Kidney (tissue), 22 donors: ENCODE measurements at places on chromosomes 6 and 20.

GRCh38 chr6:81906041-81906440 is 153.6 kb upstream of the TENT5A start:
- no peak for DNase-seq

- DNase-seq, result no peak
Measured at GRCh38 chr20:62064770-62065673, 659 bp downstream of the TAF4 start.

DNA sequence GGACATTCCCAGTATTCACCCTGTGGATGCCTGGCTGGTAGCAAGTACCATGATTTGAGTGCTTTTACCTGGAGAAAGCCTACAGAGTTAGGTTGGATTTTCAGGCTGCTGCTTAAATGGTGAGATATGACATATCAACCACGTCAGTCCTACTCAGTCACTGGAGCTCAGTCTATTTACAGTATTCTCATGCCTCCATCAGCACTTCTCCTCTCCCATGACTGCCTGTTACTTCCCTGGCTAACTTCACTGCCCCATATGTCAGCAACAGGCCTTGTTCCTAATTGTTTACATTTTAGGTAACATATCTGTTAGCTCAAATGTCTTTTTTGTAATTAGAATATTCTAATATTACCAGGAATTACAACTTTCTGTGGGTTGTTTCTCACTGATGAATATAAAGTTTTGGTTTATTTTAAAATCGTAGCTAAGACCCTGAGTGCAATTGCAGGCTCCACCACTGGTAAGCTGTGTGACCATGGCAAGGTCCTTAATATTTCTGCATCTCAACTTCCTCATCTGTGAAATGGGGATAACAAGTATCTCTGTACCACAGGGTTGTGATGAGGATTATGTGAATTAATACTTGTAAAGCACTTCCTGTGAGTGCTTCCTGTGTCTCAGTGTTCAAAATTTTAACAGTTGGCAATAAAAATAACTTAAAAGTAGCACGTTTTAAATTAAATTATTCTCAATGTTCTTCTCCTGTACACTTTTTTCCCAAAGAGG is 54.3 kb downstream of the RNF144B start:
- no peak for DNase-seq

DNA sequence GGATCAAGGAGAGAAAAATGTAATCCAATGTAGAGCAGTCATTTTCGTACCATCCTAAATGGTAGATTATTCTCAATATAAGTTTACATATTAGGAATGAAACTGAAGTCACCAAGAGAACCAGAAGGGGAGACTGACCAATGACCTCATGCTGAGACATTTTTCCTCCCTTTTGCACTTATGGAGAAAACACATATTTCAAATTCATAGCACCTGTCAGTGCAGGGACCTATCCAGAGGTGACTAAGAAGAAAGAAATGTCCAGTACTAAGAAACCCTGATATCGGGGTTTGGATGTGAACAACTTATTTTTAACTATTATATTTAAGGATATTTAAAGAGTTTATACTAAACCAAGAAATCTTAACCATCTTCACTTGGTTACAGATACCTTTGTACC is 16.6 kb upstream of the LYRM2 start:
- no peak for DNase-seq

DNA sequence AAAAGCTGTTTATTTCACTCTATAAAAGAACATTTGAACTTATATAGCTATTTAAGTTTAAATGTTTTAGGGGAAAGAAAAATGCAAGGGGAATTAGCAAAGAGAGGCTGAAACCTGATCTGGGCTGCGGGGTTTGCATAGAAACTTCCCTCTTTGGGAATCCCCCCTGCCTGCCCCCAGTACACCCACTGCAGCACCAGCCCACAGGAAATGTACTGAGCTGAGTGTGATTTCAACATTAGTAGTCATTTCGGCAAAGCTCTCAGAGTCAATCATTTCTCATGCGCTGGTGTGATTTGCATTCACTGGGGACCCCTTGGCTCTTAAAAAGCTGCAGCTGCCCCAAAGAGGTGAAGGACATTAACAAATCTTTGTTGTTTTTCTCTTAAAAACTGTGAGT is 859.4 kb downstream of the MAFB start:
- DNase-seq, result no peak

DNA sequence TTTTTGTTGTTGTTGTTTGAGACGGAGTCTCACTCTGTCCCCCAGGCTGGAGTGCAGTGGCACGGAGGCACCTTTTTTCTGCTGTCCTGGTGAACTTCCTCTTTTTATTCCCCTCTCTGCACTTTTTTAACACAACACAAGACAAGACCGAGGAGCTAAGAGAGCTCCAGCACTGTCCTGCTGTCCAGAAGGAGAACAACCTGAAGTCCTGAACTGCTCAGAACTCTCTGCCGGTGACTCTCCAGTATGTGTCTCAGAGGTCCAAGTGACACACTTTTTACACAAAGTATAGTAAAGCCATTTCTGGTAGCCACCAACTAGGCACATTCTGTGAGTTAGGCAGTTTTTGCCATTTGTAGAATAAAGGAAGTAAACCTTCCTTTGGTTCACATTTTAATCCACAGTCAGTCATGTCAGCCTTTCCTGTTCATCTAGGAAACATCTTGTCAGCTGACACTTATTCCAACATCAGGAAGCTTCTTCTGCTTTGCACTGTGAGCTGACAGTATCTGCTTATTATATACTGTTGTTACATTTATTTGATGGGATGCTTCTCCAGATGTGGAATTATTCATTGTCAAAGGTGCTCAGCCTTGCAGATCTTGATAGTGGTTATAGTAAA is 28.1 kb upstream of the TXNDC5 start:
- DNase-seq, result no peak

- no peak for DNase-seq
Measured at GRCh38 chr6:636488-636887, 20.4 kb downstream of the HUS1B start.

- no peak for DNase-seq
Measured at GRCh38 chr6:48087448-48087847, 23.5 kb downstream of the PTCHD4 start.

GRCh38 chr6:109069746-109070145 is 24.9 kb downstream of the SESN1 start:
- DNase-seq, result no peak

GRCh38 chr20:53611449-53611894 is 17.8 kb upstream of the ZNF217 start:
- peak; percentile 49 for DNase-seq

DNA sequence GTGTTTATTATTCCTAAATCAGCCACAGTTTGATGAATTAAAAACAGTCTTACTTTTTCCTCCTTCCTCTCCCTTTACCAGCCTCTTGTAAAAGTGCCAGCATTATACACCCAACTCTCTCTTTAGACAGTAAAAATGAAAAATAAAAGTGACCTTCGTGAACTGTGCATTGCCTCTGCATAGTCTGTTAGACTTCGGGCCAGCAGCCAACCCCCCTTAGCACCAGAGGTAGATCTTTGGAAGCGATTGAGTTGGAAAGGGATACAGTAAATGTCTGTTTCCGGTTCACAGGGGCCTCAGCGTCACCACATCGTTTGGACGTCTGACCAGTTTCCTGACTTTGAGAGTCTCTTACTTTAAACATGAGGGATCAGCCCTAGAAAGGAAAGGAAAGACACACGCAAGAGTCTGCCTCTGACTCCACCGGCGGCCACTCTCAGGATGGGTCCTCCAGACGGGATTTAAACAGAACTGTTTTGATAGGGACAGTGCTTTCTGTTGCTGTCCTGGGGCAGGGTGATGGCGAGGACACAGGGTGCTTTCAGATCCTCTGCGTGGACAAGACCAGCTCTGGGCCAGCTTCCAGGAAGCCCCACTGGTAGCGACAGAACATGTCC is 206.6 kb upstream of the PREP start:
- peak; percentile 52 for DNase-seq

DNA sequence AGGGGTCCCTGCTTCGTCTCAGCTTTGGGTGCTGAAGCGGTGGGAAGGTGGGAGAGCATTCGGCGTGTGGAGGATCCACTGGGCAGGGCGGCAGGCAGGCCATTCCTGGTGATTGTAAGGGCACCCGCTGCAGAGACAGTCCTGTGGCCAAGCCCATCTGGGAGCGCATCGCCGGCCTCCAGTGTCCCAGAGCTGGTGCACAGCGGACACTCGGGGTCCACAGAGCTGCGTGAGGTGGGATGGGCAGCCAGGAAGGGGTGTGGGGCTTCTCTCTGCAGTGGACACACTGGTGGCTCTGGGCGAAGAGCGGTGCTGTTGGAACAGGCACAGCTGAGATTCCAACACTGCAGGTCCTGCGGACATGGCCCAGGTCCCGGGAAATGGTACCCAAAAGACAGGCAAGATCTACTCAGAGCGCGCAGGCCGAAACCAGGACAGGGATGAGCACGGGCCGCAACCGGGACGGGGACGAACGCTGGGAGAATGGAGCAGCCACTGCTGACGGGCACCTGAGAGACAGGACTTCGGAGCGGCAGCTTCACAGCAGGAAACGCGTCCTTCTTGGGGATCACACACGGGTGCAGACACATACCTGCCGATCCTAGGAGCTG is 188.2 kb downstream of the ERMARD start:
- no peak for DNase-seq

GRCh38 chr6:124190256-124190655 is 386.6 kb downstream of the NKAIN2 start:
- no peak for DNase-seq

DNA sequence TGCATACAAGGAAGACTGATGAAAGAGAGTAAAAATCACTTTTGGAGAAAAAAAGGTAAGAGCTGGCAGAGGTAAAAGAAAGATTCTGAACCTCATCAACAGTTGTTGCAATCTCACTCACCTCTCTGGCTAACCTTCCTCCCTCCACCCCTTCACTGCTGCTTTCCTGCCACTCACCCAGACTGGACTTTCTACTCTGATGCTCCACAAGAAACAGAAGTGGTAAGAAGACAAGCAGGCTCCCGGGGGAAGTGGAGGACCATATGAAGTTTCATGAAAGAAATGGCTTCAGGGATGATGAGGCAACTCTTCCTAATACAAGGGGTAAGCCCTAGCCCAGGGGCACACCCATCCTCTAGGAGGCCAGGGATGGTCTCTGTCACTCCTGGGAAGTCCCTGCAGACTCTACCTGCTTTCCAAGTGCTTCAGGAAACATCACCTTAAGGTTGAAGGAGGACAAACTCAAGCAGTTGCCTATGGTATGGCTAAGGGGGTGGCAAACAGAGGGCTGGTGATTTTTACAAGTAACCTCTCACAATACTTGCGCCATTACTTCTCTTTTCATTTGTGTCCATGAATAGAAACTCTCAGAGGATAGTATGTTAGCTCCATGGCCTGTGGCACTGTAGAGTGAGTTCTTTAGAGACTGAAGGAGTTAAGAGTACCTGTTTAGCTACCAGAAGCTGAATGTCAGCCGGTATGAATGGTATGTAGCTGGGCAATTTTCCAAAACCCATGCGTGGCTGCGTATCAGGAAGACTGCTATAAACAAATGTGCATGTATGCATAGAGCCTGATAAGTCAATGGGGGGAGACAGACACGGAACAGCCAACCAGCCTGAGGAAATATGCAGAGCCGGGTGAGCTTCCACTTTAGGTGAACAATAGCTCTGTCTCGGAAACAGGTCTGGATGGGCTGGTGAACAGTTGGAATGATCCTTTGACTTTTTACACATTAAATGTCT is 112.0 kb downstream of the BACH2 start:
- peak; percentile 46 for DNase-seq
